PC-9 (cell line): ENCODE measurements at places on chromosomes 4 and X. TPM values are rescaled to one million over a fixed set of nuclear protein-coding genes. Genes with fewer than 3 reads are reported as not detected.
A peak's percentile ranks its signal among the peaks of the same experiment; 100 is the strongest.

Gene DCAF8L2
- total RNA-seq, result 5.6 and 7.7 TPM in 2 replicates

Gene SHOX
- not detected in 2 replicates for total RNA-seq

Gene EGF
- total RNA-seq, result 19.6 and 20.4 TPM in 2 replicates

Gene RTL5
- not detected in 2 replicates for total RNA-seq

Gene CENPVL2
- total RNA-seq, result not detected in 2 replicates

Gene CDX4
- total RNA-seq, result not detected in 2 replicates

Gene POF1B
- total RNA-seq, result 0.28 and 0.61 TPM in 2 replicates

Gene KCNE5
- total RNA-seq, result 0.90 and 1.4 TPM in 2 replicates

Gene ERAS
- 0.50 TPM in 1 of 2 replicates, not detected in the other for total RNA-seq

GRCh38 chr4:152591396-152591795 is 55.5 kb upstream of the FBXW7 start:
- no peaks in the 10 kb centered on the region for H3K27me3 ChIP-seq
- H3K36me3 ChIP-seq, result no peaks in the 10 kb centered on the region
- H3K4me3 ChIP-seq, result no peak overlapping the region
- peaks cover 16% of the 10 kb centered on the region; the same call in 1 of the 2 replicates for H3K4me1 ChIP-seq

DNA sequence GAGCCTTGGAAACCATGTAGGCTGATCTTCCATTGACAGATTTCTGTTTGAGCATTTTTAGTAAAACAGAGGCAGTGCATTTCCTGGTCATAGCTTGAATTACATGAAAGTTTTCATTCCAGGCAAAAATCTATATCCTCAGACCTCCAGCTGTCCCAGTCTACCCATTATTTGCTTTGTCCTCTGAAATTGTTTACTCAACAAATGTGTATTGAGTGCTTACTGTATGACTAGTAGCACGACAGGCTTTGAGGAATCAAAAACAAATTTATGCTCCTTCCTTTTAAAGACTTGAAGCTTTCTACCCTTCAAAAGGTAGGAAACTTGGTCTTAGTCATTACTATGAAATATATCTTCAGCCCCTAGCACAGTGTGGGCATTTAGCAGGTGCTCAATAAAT is 307.9 kb upstream of the IGFBP7 start:
- H3K4me3 ChIP-seq, result no peak overlapping the region
- H3K36me3 ChIP-seq, result no peaks in the 10 kb centered on the region
- DNase-seq, result no peak
- no peaks in the 10 kb centered on the region for H3K4me1 ChIP-seq
- no peak overlapping the region for H3K27ac ChIP-seq

DNA sequence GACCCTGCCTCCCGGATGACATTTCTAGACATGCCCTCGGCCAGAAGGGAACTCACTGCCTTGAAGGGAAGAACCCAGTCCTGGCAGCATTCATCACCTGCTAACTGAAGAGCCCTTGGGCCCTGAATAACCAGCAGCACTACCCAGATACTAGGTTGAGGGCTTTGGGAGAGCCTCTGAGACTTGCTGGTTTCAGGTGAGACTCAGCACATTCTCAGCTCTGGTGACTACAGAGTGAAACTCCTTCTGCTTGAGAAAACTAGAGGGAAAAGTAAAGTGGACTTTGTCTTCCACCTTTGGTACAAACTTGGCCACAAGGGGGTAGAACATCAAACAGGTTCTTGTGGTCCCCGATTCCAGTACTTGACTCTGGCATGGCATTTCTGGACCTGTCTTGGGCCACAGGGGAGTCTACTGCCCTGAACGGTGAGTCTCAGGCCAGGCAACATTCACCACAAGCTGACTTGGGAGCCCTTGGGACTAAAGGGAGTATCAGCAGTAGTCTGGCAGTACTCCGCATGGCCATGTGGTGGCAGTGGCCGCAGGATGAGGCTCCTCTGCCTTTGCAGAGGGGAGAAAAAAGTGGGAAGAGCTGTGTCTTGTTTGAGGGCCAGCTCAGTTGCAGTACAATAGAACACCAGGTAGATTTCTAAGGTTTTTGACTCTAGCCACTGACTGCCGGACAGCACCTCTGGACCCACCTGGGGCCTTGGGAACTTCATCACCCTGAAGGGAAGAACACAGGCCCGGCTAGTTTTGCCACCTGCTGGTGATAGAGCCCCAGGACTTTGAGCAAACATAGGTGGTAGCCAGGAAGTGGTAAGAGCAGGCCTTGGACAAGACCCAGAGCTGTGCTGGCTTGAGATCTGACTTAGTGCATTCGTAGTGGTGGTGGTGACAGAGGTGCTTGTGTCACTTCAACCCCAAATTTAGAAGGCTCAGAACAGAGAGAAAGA is 414.8 kb downstream of the OPHN1 start:
- H3K27me3 ChIP-seq, result no peaks in the 10 kb centered on the region
- H3K4me1 ChIP-seq, result no peaks in the 10 kb centered on the region
- DNase-seq, result peak; percentile 21
- no peak overlapping the region for H3K4me3 ChIP-seq

- H3K36me3 ChIP-seq, result peaks cover 16% of the 10 kb centered on the region; the same call in 1 of the 2 replicates
- no peak overlapping the region for H3K4me3 ChIP-seq
- DNase-seq, result no peak
- H3K4me1 ChIP-seq, result peaks cover 32% of the 10 kb centered on the region
- no peak overlapping the region; the same call in 1 of the 2 replicates for H3K27ac ChIP-seq
These were observed 55.9 kb downstream of the RBM47 start for GRCh38 chr4:40573593-40574311.

- H3K36me3 ChIP-seq, result no peaks in the 10 kb centered on the region
- no peaks in the 10 kb centered on the region for H3K27me3 ChIP-seq
- H3K27ac ChIP-seq, result no peak overlapping the region
These were observed 119.1 kb downstream of the CNKSR2 start for GRCh38 chrX:21493226-21493830.

- no peaks in the 10 kb centered on the region for H3K4me1 ChIP-seq
- H3K27me3 ChIP-seq, result no peaks in the 10 kb centered on the region
- no peaks in the 10 kb centered on the region for H3K36me3 ChIP-seq
- DNase-seq, result no peak
- H3K4me3 ChIP-seq, result no peak overlapping the region
- no peak overlapping the region for H3K27ac ChIP-seq
These were observed 56.7 kb downstream of the TSPAN5 start for GRCh38 chr4:98601708-98602107.

GRCh38 chr4:2800691-2801596 is 8.1 kb downstream of the SH3BP2 start:
- H3K27me3 ChIP-seq, result no peaks in the 10 kb centered on the region
- no peak overlapping the region for H3K4me3 ChIP-seq
- peaks cover 77% of the 10 kb centered on the region for H3K4me1 ChIP-seq
- DNase-seq, result peak; percentile 73

DNA sequence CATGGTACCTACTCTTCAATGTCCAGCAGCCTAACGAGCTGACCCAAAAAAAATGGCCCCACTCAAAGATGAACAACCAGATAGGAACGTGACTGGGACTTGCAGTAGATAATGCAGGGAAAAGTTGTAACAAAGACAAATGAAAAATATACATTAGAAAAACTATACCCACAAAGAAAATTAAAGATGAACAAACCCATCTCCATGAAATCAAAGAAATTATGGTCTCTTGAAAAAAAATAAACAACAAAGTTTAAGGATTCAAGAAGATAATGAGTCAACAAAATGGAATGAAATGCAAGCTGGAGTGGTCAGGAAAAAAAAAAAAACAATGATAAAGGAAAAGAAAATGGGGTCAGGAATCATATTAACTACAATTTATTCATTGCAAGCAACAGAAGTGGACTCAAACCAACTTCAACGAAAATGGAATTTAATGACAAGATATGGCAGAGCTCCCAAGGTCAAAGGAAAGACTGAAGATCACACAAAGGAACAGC is 309.8 kb upstream of the GALNT7 start:
- H3K27ac ChIP-seq, result no peak overlapping the region
- no peaks in the 10 kb centered on the region for H3K36me3 ChIP-seq
- no peaks in the 10 kb centered on the region for H3K4me1 ChIP-seq
- H3K4me3 ChIP-seq, result no peak overlapping the region
- H3K27me3 ChIP-seq, result no peaks in the 10 kb centered on the region

- H3K4me1 ChIP-seq, result no peaks in the 10 kb centered on the region
- H3K27ac ChIP-seq, result no peak overlapping the region
- H3K36me3 ChIP-seq, result no peaks in the 10 kb centered on the region
These were observed 195.0 kb upstream of the LDB2 start for GRCh38 chr4:17093481-17093880.

GRCh38 chr4:8459867-8460445 is 19.4 kb downstream of the TRMT44 start:
- H3K36me3 ChIP-seq, result no peaks in the 10 kb centered on the region
- peaks cover 10% of the 10 kb centered on the region; the same call in 1 of the 2 replicates for H3K4me1 ChIP-seq
- H3K27ac ChIP-seq, result peak overlapping the region; percentile 37; the same call in 1 of the 2 replicates
- no peaks in the 10 kb centered on the region for H3K27me3 ChIP-seq
- no peak overlapping the region for H3K4me3 ChIP-seq
